ENCODE measurements at places on chromosomes 11 and 22.

DNA sequence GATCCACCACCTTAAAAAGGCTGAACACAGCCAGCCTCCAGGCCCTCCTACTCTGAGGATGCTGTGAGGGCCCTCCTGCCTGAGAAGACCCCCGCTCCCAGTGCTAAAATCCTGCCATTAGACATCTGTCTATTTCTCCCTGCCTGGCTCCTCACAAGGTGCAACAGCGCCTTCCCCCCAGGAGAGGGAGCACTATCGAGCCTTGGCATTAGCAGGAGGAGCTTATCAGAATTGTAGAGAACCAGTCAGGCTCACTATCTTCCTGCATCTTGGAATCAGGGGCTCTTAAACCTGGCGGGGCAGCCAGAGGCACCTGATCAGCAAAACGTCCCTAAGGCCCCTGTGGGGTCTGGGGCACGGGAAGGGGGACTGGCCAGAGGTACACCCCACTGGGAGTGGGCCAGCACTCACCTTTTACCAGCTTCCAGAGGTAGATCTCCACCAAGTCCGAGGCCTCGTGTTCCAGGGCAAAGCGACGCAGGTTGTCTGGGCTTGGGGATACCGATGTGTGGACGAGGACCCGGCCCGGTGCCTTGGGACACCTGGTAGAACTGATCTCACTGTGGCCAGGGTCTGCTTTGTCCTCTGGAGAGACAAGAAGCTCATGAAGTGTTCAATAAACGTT lies 28.7 kb downstream of the CHRDL2 start:
- peak; percentile 79 for DNase-seq

DNA sequence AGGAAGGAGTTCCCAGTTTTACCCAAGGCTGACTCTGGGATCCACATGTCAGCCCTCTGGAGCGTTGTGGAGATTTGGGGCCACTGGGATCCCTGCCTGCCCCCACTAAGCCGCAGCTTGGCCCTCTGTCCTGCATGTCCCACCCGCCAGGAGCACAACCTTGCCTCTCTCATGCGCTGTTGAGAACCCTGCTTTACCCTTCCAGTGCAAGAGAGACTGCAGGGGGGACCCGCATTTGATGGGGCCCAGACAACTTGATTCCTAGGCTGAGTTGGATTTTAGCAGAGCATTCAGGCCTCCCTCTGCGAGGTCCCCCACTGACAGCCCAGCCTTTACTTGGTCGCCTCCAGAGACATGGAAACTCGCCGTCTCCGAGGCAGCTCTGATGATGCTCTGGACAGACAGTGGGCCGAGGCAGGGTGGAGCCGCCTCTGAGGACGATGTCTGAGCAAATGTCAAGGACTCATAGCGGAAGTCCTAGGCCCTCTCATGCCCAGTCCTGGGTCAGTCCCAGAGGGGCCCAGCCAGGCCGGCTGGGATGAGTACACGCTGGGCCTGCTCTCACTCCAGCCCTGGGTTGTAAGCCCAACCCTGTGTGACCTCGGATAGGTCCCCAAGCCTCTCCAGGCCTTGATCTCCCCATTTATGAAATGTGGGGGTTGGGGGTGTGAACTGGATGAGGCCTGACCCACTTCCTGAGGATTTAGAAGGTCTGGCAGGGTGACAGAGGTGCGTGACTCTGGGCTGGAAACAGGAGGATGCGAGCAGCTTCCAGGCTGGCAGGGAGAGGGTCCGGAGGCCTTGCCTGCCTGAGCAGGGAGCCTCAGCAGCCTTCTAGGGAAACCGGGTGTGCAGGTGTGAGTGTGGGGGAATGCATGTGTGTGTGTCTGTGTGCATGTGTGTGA lies 630 bp downstream of the CD5 start:
- no peak for DNase-seq

DNA sequence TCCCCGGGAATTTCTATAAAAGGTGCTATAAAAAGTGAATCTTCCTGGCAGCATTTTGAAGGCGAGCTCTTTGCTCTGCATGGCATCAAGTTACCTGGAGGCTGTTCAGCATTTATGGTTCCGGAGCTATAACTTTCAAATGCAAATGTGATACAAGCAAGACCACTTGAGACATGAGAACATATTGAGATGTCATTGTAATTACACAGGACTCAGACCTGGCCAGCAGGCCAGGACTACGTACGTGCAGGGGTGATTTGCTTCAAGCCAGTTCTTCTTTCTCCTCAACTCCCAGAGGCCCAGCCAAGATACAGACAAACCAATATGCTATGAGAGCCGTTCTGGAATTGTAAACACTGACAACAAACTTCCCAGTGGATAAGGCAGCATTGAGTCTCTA lies 227.4 kb upstream of the FAT3 start:
- DNase-seq, result no peak

DNA sequence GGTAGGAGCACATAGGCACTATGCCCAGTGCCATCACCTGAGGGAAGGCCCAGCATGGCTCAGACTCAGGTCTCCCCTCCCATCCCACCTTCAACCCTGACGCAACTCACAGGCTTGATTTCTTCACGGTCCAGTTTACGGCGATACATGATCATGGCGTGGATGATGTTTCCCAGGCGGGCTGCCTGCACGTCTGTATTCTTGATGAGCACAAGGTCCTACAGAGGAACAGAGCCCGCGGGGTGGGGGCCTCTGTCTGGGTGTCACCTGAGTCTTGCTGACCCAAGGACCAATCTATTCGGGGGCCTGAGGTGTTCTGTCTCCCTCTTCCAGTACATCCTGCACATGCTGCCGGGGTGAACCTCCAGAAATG lies 3.9 kb downstream of the CPT1B start:
- no peak for DNase-seq

DNA sequence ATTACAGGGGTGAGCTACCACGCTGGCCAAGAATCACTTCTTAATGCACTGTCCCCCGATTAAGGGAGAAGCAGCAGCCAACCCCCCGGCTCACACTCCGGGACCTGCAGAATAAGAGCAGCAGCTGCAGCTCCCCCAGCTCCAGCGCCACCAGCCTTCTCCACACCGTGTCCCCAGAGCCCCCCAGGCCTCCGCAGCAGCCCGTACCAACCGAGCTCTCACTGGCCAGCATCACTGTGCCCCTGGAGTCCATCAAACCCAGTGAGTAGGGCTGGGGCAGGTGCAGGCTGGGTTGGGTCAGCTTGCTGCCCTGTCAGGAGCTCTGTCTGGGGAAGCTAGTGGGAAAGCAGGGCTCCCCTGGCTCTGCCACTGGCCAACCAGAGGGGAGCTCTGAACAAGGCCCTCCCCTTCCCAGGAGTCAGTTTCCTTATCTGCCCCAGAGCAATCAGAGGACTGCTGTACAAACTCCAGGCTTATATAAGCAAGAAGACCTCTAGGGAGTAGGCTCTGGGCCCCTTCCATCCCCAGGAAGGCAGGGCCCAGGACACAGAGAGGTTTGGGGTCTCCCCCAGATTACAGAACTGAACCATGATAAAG lies 8.5 kb upstream of the SH3BP1 start:
- DNase-seq, result no peak

- no peak for DNase-seq
Measured at GRCh38 chr11:128303383-128303782, 284.0 kb downstream of the ETS1 start.

DNA sequence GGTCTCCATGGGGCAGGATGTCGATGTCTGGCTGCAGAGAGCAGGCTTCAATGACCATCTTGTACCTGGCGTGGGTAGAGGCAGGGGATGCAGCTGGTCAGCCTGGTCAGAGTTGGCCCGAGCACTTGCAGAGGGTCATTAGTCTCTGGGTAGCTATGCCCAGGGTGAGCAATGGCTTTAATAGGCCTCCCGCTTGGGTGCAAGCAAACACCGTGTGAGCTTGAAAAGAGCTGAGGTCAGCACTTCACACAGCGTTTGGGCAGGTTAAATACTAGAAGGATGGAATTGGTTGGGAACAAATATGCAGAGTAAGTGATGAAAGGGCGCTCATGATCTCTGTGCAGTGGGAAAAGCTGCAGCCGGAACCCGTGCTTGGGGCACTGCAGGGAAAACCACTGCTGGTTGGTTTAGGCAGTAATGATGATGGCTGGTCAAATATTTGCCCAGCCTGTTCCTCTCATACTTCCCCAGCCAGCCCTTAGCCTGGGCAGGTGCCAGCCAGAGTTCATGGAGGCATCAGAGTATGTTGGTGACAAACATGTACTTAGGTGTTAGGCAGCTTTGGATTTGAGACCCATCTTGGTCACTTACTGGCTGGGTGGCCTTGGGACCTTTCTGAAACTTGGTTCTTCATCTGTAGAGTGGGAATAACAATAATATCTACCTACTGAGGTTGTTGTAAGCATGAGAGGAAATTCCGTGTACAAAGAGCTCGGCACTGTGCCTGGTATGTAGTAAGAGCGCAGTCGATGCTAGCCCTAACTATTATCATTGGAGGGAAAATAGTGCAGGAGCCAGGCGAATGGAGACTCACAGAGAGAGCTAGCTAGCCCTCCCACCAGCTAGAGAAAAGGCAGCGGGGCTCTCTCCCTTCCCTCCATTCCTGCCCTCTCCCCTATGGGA lies 25.2 kb upstream of the KCNJ11 start:
- no peak for DNase-seq

DNA sequence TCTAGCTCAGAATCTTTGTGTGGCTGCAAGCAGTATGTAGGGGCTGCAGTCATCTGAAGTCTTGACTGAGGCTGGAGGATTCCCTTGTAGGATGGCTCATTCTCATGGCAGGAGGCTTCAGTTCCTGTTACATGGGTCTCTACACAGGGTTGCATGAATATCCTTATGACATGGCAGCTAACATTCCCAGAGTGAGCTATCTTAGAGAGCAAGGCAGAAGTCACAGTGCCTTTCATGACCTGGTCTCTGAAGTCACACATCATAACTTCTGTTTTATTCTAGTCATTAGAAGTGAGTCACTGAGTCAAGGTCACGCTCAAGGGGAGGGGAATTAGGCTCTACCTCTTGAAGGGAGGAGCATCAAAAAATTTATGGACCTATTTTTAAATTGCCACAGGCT lies 10.3 kb upstream of the SPON1 start:
- no peak for DNase-seq

GRCh38 chr11:30983143-30983542 lies 386.4 kb downstream of the DCDC1 start:
- no peak for DNase-seq

- DNase-seq, result no peak
Measured at GRCh38 chr22:47297261-47298016, 535.0 kb downstream of the TBC1D22A start.

DNA sequence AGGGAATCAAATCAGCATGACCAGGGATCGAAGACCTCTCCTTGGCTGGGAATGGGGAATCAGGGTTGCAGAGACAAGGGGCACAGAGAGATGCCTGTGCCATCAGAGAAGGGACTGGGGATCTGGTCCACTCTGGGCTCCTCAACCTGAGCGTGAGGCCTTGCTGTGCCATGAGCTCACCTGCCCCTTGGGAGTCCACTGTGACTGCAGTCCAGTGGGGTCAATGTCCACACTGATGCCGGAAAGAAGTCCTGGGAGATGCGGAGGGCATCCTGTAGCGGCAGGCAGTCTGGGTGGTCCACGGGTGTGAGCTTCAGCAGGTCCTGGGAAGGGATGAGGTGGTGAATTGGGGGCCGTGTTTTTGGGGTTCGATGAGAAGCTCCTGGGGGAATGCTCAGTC lies 7.3 kb upstream of the RGL4 start:
- no peak for DNase-seq

All from pons (tissue), 1 donor.